ENCODE measurements at places on chromosomes 4 and X.

DNA sequence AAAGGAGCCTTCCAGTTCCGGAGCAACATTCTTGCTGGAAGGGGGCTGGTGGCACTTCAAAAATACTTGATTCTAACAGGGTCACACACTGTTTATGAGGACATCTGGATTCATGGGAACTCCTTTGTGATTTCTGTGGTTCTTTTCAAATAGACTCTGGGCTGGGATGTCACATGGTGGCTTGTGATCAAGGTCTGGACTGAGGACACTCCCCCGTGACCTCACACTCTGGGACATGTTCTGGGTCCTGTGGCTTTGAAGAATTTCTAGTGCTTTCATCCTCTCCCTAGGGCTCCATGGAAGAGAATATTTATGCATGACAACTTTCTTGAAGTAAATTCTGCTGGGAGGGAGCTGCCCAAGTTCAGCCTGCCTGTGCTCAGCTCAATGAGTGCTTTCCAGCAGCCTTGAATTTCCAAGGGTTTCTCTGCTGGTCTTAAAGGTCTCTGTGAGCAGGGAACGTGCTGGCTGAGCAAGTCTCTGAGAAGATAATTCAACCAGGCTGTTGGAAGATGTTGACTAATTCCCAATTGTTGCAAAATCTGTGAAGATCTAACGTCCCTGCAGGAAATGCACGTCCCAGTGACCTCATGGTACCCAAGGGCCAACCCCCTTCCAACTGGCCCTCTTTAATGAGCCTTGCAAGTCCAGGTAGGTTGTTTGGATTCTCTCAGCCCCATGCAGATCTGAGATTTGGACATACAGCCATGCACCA, 36.3 kb downstream of the GPR143 start:
- no peak for DNase-seq

- DNase-seq: no peak
These were observed 223.2 kb upstream of the PGRMC2 start for GRCh38 chr4:128510850-128511249.

DNA sequence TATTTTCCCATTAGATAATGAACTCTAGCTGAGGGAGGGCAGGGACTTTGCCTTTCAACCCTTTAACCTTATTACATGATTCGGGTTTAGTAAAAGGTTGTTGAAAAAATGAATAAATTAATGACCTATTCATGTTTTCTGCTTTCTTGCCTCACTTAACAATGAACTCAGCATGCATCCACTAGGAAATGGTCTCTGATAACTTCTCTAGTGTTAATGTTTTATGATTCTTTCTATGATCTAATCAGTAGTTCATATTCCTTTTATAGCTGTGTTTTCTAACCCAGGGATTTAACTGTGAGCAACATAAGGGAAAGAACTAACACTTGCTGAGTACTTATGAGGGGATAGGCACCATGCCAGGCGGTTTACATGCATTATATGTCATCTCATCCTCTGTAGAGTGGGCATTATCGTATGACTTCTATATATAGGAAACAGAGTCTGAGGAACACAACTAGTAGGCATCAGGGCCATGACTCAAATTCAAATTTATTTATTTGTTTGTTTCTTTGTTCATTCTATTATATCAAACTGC, 236.7 kb upstream of the MAB21L2 start:
- no peak for DNase-seq

GRCh38 chr4:2489841-2490552, 21.1 kb downstream of the RNF4 start:
- no peak for DNase-seq

DNA sequence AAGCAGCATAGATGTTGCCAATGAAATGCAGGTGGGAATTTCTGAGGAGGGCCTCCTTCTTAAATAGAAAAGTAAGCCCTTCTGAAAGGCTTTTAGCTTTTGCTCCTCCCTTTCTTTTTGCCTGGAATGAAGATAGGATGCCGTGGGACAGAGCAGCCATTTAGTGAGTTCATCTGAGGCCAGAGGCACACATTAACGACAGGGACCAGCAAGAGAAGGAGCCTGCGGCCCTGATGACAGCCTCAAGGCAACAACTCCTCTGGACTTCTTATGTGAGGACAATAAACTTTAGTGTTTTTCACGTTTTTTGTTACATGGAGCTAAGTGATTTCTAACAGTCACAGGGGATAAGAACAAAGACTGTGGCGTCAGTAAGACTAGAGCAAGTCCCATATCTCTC, 1.1 kb upstream of the BDH2 start:
- no peak for DNase-seq

- DNase-seq: no peak
These were observed 26.1 kb downstream of the KLHL34 start for GRCh38 chrX:21632027-21632426.

- no peak for DNase-seq
These were observed 12.5 kb downstream of the CCNG2 start for GRCh38 chr4:77169481-77169880.

- DNase-seq: no peak
These were observed 621.4 kb upstream of the DIPK2B start for GRCh38 chrX:45822124-45822523.

Data from HuH-7.5 (cell line).